Right kidney (tissue), 9 donors: ENCODE measurements at places on chromosomes 12 and 14.

- DNase-seq, result peak; percentile 94
Measured at GRCh38 chr14:53953828-53954550, 2.6 kb downstream of the BMP4 start.

DNA sequence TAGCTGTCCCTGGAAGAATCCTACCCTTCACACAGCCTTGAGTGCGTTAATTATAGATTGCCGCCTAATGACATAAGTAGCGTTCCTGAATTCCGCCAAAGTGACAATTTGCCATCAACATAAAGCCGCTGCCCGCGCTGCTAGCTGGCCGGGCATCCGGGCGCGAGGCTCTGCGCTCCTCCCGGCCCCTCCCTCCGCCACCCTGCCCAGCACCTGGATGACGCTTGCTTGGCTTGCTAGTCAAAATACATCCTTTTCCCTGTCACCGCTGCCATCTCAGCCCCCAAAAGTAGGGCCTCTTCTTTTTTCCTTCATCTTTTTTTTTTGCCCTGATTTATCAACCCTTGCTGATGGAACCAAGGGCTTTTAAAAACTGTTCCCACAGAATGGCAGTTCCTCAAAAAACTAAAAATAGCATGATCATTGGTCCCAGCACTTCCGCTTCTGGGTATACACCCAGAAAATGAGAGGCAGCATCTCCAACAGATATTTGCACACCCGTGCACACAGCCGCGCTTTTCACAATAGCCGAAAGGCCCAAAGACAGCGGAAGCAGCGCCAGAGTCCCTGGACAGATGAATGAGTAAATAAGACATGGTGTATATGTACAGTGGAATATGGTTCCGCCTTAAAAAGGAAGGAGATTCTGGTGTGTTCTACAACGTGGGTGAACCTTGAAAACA is 235.2 kb downstream of the BCL11B start:
- DNase-seq, result no peak

DNA sequence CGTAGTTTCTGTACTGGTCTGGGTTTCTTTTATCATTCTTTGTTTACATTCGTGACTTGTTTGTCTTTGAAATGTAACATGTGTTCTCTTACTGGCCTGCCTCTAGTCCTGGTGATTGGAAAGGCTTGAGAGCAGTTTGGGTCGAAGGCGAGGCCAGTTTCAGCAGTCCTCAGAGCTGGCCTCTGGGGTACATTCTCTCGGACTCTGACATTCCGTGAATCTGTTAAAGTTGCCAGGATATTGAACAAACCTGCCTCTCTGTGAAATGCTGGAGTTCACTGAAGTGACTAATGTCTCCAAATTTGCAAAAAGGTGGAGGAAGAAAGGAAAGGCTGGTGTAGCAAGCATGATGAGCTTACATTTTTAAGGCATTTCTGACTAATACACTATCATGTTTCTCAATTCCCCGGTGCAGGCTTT is 1.5 kb downstream of the PLEKHA5 start:
- DNase-seq, result no peak

DNA sequence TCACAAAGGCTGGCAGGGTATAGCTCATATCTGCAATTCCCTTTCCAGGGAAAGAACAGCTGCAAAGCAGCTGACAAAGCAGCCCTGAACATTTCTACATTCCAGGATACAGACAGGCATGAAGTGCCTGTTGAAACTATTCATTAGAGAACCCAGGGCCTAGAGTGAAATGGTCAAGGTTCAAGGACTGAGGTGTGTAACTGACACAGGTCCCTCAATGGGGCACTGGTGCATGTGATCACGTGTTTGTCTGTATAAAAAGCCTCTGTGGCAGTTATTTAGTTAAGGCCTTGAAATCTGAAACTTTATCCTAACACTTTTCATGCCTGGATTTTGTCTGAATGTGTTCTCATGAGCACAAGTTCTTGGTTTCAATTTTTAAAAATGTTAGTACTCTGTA is 47.1 kb downstream of the GIT2 start:
- peak; percentile 25 for DNase-seq

GRCh38 chr12:82186282-82186681 is 171.9 kb downstream of the CCDC59 start:
- DNase-seq, result no peak

GRCh38 chr12:70670948-70671347 is 33.7 kb upstream of the PTPRB start:
- DNase-seq, result no peak

DNA sequence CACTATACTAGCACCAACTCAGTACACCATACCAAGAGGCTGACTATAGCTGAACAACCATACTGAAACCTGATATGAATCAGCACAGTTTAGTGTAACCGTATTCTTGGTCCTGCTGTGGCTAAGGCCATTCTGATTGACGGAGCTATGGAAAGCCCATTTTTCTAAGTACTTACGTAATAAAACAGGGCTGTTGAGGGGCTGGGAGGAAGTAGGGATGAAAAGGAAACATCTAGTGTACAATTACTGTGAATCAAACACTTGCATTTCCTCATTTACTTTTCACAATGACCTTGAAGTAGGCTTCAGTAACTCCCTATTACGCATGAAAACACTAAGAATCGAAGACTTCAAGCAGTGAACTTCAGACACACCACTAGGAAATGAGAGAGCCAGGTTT is 198.2 kb downstream of the BTG1 start:
- no peak for DNase-seq

- no peak for DNase-seq
Measured at GRCh38 chr14:95692109-95692508, 5.9 kb downstream of the TCL1B start.

- DNase-seq, result no peak
Measured at GRCh38 chr14:45201905-45202304, 51.1 kb downstream of the MIS18BP1 start.

DNA sequence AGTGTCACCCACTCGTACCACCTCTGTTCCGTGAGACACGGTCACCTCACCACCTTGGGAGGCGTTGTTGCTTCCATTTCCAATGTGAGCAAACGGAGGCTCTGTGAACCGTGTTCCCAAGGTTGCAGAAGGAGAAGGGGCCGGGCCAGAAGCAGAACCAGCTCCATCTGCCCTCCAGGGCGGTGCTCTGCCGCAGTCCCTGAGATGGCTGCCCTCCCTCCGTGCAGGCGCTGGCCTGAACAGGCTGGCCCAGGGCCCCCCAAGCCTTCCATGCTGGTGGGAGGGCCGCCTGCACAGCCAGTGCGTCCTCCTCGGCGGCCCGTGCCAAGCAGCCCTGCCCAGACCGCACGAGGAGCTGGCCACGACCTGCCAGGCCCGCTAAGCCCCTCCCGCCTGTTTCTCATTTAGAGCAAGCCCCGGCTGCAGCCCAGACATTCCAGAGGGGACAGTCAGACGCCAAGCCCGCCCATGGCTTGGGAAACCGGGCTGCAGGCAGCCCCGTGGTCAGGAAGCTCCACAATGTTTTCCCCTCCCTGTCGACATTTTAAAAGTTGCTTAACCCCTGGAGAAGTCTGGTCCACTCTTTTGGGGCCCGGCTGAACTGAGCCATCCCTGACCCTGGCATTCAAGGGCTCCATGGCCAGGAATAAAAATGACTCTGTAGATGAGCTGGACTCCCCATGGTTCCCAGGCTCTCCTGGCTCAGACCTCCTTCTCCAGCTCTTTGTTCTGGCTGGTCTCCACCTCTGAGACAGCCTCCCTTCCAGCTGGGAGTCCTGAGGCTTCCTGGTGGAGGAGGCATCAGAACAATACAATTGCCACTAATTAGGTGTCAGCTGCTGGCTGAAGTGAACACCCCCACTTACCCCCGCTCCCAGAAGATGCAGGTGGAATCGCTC is 236.0 kb downstream of the BCL11B start:
- DNase-seq, result peak; percentile 47

GRCh38 chr12:49264466-49264872 is 413 bp upstream of the TUBA1C start:
- DNase-seq, result peak; percentile 87

GRCh38 chr14:106509807-106510206 is 983.4 kb downstream of the TMEM121 start:
- no peak for DNase-seq

DNA sequence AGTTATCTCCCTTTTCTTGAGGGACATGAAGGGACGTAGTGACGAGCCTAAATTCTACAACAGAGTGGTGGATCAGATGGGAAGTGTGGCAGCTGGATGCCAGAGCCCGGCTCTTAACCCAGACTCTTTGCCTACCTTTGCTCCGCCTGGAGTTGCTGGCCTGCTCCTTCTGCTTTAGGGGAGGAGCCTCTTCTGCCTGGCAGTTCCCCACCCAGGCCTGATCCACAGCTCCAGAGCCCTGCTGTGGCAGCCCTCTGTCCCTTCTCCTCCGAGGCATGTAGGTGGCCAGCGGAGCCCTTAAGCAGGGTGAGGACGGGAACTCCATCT is 2.3 kb upstream of the PRPH start:
- DNase-seq, result no peak

- DNase-seq, result no peak
Measured at GRCh38 chr14:75250800-75251199, 27.8 kb upstream of the FOS start.

DNA sequence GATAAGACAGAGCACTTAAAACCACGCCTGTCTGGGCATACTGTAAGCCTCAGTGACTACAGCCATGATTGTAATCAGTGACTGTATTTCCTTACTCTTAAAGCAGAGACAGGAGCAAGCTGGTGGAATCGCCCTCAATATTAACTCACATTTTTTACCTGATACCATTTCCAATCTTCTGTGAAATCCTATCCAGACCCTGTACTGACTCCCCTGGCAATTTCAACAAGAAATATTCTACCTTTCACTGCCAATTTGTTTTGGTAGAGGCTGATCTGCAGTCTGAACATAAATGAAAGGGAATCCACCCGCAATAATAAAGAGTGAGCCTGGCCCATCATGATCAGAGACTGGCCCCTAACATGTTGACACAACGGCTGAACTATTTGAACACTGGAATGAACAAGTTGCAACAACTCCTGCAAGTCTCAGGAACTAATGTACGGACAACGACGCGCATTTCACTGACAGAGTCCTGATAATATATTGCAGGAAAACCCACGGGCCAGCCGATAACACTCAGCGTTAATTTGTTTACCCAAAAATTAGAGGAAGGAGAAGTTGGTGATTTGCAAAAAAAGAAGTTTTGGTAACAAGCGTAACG is 195.5 kb upstream of the BTG1 start:
- no peak for DNase-seq

- DNase-seq, result no peak
Measured at GRCh38 chr12:68557011-68557730, 53.5 kb upstream of the RAP1B start.
